ENCODE measurements at places on chromosomes 12 and 14. TPM values are rescaled to one million over a fixed set of nuclear protein-coding genes. Genes with fewer than 3 reads are reported as not detected.

- no peak for DNase-seq
Observed at GRCh38 chr12:105142259-105142658, 34.7 kb downstream of the WASHC4 start.

GRCh38 chr12:132079200-132079599, 64.9 kb downstream of the DDX51 start:
- no peak for DNase-seq

GRCh38 chr14:91342206-91342760, 75.3 kb downstream of the CCDC88C start:
- DNase-seq: no peak

GRCh38 chr12:1890810-1891209, 27.6 kb downstream of the CACNA2D4 start:
- DNase-seq: no peak

The KRT7 gene
- total RNA-seq: 13.2 TPM

GRCh38 chr12:12839873-12840579, 26.9 kb downstream of the DDX47 start:
- DNase-seq: no peak

- DNase-seq: no peak
Observed at GRCh38 chr12:128510511-128510910, 243.5 kb downstream of the TMEM132C start.

The OVCH1 gene
- total RNA-seq: 0.07 TPM

- no peak for DNase-seq
Observed at GRCh38 chr14:37047996-37048395, 124.4 kb downstream of the SLC25A21 start.

The LMNTD1 gene
- total RNA-seq: not detected

DNA sequence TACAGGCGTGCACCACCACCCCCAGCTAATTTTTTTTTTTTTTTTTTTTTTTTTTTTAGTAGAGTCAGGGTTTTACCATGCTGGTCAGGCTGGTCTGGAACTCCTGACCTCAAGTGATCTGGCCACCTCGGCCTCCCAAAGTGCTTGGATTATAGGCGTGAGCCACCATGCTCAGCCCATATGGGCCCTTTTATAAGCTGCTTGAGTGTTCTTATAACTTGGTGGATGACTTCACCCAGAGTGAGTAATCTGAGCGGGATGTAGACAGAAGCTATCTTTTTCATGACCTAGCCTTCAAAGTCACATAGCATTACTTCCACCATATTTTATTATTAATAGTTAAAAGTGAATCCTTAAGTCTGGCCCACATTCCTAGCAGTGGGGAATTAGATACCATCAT, 16.4 kb downstream of the BBOF1 start:
- DNase-seq: no peak

- no peak for DNase-seq
Observed at GRCh38 chr14:69299286-69300035, 39.5 kb downstream of the GALNT16 start.

The FAIM2 gene
- 1.4 TPM for total RNA-seq

The CABP1 gene
- 8.5 TPM for total RNA-seq

The INHBC gene
- total RNA-seq: not detected

DNA sequence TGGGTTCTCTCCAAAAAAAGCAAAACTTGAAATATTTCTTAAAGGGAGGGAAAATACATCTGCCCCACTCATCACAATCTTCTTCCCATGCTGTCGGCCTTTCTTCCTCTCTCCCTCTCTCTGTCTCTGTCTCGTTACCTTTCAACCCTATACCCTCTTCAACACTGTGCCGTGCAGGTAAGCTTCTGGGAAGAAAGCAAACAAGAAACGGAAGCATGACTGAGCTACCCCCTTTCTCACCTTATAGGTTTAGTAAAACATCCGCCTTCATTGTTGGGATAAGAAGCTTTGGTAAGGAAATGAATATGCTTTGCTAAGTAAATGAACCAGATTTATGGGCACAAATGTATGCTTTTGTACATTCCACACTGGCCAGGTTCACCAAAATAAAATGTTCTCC, 63.0 kb downstream of the TMEM30B start:
- DNase-seq: no peak

DNA sequence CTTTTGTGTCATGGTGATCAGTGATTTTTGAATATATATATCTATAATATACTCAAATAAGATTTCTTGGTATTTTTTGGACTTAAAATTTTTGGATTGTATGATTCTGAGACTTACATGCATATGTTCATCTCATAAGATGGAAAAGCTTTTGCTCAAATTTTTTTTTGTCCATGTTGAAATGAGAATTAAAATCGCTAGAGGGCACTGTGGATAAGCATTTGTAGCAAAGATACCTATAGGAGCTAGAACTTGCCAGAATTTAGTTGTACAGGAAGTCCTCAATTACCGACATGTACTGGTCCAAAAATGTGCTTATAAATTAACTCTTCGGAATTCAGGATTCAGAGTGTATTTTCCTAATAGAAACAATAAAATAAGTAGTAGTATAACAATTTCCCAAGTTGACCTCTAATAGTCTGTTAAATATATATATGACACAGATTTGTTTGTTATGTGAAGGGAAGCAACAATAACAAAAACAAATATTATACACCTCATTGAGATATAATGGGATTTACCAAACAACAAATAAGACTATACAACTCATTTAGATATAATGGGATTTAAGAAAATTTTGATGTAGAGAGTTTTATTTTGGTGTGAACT, 179.6 kb downstream of the TMEM117 start:
- DNase-seq: no peak

GRCh38 chr14:98994561-98994960, 277.4 kb downstream of the BCL11B start:
- no peak for DNase-seq

The POMT2 gene
- 41.2 TPM for total RNA-seq

The UNC79 gene
- total RNA-seq: 2.5 TPM

DNA sequence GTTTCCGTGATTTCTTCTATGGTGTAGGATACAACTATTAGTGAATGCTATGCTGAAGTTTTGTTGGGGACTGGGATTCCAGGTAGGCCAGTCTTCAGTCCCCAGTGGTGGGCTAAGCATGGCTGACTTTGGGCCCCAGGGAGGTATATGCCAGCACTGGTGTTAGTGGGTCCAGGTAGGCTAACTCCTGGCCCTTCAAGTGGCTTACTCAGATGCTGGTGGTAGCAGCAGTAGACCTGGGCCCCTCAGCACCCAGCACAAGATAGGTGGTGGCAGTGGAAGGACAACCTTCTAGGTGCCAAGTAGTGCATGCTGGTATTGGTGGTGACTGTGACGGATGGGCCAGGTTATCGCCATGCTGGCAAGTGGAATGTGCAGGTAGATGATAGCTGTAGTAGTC, 955.1 kb downstream of the TMTC2 start:
- no peak for DNase-seq

The ASPG gene
- total RNA-seq: 0.46 TPM

The TAS2R8 gene
- not detected for total RNA-seq

Data from H1 (cell line).